ENCODE measurements at places on chromosomes 13 and 19.

DNA sequence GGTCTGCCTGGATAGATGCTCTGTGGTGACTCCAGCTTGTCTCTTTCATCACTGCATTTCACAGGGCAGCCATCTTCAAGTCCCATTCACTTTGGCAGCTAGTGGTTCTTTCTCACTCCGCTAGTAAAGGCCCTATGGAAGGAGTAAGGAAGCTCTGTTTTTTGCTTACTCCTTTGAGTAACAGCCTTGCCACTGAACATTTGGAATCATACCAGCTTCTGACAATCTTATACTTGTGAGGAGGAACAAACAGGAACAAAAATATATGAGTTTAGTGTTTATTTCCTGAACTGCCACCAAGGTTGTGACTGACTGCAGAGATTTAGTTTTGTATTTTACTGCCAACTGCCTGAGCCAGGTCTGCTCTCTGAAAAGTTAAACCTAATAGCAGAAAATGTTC is 38.7 kb downstream of the KCTD4 start:
- no peak for DNase-seq

- DNase-seq = no peak
Measured at GRCh38 chr13:23934520-23934919, 37.2 kb upstream of the C1QTNF9B start.

GRCh38 chr13:46289260-46289955 is 77.7 kb downstream of the LRRC63 start:
- no peak for DNase-seq

- DNase-seq = no peak
Measured at GRCh38 chr13:97231118-97231828, 9.1 kb downstream of the MBNL2 start.

GRCh38 chr13:110201114-110201513 is 105.8 kb downstream of the COL4A1 start:
- DNase-seq = no peak

- DNase-seq = no peak
Measured at GRCh38 chr13:32086791-32087441, 55.3 kb downstream of the FRY start.

- no peak for DNase-seq
Measured at GRCh38 chr19:52567921-52568320, 2.2 kb upstream of the ZNF701 start.

DNA sequence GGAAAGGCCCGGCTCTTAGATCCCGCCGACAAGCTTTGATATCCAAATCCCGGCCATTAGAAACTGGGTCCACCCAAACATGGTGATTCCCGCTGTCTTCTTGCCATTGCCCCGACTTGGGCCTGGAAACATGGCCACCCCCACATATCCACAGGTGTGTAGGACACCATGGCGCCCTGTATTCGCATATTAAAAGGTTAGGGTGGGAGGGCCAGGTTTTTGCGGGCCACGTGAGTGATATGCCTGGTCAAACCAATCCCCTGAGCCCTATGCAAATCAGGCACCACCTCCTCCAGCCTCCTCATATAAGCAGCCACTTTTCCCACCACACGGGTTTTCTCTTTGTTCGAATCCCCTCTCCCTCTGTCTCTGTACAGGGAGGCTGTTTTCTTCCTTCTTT is 766.4 kb downstream of the UQCRFS1 start:
- no peak for DNase-seq

DNA sequence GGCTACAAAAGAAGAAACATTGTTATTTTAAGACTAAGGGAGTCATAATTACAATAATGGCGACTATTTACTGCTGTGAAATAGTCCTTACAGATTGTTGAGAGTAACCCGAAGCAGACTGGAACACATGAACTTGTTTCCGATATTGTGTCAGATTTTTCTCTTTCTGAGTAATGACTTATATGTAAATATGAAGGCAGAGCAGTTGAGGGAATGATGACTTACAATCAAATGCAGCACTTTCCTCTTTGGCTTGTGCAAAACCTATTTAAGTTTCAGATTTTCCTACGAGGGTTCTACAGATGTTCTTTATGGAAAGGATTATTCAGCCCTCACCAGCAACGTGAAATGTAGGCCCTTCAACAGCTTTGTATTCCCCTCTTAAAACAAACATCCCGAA is 198.6 kb downstream of the RGCC start:
- DNase-seq = no peak

DNA sequence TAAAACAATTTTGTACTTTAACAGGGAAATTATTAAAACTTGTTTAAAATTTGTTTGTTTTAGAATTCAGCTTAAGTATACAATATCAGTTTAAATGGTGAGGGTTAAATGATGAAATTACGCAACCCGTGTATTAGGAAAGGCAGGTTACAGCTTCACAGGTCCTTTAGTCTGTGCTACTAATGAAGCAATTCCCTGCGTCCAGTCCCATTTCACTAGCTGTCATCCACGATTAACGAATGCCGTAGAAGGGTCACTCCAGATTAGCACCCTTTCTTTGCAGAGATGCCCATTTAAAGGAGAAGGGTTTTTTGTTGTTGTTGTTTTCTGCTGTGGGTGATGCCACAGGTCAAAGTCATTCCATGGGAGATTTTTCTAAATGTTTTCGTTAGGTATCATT is 457.6 kb upstream of the SLC10A2 start:
- DNase-seq = no peak

DNA sequence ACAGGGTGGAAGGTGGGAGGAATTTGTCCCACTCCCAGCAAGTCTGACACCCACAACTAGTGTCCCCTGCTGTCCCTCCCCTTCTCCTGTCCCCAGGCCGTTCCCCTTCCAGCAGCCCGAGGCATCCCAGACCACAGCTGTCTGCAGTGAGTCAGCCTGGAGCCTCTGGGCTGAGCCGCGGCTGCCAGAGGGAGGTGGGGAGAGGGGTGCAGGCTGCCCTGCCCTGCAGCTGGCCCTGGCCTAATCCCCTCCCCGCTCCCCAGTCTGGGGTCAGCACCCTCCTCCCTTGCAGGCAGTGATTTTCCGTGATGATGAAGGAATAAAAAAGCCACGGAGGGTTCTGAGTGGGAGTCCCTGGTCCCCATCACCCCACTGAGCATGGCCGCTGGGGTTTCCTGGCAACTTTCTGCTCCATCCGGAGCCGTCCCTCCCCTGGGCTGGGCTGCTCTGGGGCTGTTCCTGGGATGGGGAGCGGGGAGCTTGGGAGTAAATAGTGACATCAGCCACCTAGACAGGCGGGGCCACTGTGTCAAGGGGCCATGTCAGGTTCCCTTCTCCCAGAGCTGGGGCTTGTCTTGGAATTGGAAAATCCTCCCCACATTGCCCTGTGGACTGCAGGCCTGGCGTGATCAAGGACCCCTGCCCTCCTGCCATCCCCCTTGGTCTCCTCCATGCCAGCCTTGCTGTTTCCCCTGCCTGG is 16.8 kb downstream of the SPC24 start:
- DNase-seq = no peak

GRCh38 chr13:84399320-84400085 is 517.2 kb upstream of the SLITRK1 start:
- no peak for DNase-seq

DNA sequence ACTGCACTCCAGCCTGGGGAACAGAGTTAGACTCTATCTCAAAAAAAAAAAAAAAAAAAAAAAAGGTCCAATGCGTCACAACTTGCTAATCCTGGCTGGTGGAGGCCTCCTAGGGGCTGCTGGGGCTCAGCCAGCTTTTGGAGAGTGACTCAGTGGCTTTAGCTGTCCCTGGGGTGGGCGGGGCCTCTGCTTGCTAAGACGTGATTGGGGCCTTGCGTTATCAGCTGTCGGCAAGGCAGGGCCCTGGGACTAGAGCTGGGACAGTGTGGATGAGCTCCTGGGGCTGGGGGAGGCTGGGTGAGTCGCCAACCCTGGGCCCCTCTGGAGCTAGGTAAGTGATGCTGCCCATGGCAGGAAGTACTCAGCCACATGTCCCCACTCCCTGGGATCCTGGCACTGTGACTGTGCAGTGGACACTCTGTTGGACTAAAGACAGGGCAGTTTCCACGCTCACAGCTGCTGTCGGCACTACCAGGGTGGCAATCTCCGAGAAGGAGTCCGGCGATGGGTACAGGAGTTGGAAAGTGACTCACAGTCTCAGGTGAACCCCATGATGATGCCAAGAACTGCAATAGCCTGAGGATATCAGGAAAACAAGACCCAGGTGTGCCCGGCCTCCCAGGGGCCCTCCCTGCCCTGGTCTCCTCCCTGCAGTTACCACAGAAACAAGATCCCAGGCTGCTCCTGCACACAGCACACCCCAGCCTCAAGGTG is 32.2 kb downstream of the F2RL3 start:
- DNase-seq = no peak

GRCh38 chr19:14411161-14411937 is 7.8 kb downstream of the DDX39A start:
- peak; percentile 78 for DNase-seq

DNA sequence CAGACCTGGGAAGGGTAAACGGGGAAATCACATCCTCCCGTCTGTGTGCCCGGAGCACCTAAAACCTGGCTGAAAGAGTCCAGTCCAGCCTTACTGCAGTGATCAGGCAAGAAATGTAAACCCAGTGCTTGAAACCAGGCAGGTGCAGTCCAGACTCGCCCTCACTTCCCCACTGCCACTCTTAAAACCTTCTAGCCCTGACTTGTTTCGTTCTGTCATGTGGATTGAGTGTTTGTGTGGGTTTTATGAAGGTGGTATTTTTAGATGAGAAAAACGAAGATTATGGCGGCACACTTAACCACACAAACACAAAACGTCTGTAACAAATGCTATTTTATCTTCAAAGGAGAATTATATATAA is 839 bp upstream of the CKAP2 start:
- peak; percentile 60 for DNase-seq
